Astrocyte of the spinal cord (primary cell): ENCODE measurements at places on chromosomes 11 and 22.

DNA sequence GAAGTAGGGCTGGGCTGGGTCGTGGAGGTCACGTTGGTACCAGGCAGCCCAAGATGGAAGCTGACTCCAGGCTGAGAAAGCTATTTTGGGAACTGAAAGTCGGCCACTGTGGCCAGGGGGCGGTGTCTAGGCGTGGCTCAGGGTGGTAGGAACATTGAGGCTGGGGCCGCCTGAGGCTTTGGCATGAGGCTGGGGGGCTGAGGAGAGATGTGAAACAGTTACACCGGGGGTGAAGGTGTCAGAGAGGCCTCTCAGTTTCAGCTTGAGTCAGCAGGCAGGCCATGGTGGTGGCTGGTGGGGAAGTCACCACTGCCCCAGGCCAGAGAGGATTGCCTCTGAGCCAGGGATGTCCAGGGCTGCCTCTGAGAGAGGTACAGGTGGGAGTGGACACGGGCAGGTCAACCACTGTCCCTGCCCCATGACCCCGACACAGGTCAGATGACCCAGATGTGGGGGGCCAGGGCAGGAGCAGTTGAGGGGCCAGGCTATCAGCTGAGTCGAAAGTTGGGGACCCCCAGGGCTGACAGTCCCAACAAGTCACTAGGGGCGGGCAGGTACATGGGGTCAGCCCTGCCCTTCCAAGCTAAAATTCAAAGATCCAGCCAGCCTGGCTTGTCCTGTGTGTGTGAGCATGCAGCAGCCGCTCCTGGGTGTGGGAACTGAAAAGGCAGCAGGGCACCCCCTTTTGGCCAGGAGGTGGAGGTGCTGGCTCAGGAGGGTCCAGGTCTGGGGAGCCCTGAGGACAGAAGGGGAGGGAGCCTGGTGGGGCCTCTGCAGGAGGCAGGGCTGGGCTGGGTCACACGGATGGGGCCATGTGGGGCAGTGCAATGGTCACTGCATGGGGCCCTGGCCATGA lies 7.2 kb downstream of the KCNK7 start:
- DNase-seq = peak; percentile 51

GRCh38 chr11:44694443-44694842 lies 32.3 kb upstream of the TSPAN18 start:
- DNase-seq = no peak

DNA sequence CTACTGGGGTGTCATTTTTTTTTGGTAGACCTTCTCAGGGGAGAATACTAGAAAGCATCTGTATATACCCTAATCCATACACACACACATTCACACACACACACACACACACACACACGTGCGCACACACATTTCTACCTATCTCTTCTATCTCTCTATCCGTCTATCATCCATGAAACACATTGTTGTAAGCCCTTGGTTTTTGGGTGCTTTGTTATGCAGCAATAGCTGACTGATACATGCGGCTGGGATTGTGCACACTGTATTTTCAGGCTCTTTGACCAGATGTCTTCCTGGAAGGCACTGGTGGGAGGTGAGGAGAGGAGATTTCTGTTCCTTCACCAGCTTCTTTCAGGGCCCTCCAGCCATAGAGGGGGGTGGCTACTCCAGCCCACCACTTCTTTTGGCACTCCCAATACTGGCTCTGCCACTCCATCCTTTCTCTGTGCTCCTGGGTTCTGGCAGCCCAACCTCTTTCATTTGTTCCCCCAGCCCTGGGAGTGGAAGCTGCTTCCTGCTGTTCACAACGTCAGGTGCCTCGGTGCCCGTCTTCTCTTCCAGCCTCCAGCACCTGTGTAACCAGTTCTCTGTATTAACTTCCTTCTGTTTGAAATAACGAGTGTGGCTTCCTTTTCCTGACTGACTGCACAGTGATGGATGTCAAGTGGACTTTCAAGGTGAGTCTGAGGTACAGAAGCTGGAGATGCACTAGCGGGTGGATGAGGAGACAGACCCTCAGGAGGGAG lies 12.4 kb upstream of the MUC2 start:
- DNase-seq = no peak

DNA sequence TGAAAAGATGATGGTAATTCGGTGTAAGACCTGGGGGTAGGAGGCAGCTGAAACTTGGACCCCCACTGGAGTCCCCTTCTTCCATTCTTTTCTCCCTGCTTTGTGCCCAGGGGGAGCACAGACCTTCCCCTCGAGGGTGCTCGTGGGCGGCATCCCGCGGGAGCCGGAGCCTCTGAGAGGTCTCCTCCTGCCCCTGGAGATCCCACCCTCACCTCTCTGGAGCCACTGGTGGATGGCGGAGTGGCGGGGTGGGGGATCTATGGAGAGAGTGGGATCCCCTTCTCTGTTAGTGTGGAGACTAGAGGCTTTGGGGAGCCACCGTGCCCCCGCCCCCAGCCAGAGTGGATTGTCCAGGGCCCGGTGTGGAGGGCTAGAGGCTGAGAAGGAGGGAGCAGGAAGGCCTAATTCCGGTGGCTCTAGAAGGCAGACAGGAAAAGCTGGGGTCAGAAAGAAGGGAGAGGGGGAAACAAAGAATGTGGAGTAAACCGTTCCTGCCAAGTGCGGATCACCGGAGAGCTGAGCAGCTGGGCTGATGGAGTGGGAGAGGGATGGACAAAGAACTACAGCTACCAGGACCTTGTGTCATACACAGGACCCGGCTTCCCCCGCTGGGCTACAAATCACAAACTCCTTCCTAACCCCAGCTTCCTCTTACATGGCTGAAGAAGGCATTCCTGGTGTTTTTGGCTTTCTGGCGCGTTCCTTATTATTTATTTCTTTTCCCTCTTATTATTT lies 41.9 kb downstream of the KCNJ1 start:
- DNase-seq = no peak

DNA sequence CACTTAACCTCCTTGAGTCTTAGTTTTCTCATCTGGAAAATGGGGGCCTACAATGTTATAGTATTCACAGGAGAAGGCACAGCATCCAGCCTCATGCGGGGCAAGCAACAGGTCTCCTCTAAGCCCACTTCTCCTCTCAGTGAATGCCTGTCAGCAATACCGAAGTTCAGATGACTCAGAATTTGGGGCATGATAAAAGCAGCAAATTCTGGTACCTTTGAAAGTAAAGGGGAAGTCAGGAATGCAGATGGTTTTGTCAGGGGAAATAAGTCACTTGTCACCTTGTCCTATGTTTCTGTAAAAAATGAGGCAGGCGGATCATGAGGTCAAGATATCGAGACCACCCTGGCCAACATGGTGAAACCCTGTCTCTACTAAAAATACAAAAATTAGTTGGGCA lies 350.2 kb downstream of the LARGE1 start:
- no peak for DNase-seq

DNA sequence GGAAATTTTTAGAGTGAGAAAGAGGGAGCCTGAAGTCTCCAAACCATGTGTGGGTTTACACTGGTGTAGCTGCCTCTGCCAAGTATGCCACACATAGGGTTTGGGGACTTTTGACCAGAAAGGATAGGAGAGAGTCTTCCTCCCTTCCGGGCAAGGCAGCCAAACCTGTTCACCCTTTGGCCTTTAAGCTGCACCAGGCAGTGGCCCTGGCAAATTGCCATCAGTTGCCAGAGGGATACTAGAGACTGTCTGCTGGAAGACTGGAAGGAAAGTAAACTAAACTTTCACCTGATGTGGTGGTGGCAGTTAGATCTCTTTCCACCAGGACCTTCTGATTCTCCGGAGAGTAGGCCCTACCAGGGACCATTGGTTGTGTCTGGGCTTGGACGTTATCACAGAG lies 1263.2 kb downstream of the FAM181B start:
- no peak for DNase-seq

DNA sequence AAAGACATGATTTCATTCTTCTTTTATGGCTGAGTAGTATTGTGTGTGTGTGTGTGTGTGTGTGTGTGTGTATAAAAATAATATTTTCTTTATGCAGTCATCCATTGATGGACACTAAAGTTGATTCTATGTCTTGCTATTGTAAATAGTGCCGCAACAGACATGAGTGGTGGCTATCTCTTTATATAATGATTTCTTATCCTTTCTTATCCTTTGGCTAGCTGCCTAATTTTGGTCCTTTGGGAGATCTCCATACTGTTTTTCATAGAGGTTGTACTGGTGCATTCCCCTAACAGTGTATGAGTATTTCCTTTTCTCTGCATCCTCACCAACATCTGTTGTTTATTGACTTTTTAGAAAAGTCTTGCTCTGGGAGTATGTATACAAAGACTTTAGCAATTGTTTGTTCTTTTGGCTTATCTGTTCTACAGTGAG lies 107.0 kb downstream of the STIM1 start:
- peak; percentile 56 for DNase-seq

DNA sequence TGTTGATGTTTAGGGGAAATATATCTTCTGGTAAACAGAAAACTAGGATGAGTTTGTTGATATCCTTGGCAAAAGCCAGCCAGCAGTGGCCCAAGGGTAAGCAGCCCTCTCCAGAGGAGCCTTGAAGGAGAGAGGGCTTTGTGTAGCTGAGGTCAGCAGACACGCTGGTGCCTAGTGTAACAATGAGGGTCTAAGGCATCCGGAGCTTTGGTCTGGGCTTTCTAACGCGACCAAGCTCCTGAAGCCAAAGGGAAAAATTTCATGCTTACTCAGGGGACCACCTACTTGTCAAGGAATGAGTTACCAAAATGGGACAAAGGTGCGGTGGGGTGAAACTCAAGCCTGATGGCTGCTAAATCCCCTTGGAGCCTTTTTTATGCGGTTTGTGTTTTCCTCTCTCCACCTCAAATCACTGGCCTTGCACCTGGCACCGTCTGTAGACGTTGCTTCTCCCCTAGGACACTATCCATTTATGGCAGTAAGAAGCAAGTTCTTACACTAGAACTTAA lies 134.9 kb downstream of the DBX1 start:
- DNase-seq = no peak

DNA sequence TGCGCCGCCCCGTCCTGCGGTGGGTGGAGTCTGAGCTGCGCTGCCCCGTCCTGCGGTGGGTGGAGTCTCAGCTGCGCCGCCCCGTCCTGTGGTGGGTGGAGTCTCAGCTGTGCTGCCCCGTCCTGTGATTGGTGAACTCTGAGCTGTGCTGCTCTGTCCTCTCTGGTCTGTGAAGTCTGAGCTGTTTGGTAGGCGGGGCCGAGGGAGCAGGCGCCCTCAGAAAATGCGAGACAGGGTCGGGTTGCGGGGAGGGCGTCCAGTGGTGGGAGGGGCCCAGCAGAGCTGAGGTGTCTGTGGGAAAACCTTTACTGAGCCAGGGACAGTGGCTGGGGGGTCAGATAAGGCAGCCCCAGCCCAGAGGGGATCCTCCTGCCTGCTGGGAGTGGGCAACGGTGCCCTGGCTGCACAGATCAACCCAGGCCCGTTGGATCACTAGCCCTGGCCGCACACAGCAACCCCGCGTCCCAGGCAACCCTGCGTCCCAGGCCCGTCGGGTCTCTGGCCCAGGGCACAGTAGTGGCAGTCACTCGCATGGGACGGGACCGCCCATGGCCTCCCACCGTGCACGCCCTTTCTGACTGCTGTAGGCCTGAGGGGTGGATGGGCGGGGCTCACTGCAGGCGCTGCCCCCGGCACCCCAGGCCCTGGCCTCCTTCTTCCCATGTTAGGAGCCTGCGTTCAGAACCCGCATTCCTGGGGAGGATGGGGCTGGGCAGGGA lies 22.8 kb downstream of the BRSK2 start:
- no peak for DNase-seq

GRCh38 chr22:35064664-35065063 lies 1.3 kb upstream of the ISX start:
- DNase-seq = no peak

DNA sequence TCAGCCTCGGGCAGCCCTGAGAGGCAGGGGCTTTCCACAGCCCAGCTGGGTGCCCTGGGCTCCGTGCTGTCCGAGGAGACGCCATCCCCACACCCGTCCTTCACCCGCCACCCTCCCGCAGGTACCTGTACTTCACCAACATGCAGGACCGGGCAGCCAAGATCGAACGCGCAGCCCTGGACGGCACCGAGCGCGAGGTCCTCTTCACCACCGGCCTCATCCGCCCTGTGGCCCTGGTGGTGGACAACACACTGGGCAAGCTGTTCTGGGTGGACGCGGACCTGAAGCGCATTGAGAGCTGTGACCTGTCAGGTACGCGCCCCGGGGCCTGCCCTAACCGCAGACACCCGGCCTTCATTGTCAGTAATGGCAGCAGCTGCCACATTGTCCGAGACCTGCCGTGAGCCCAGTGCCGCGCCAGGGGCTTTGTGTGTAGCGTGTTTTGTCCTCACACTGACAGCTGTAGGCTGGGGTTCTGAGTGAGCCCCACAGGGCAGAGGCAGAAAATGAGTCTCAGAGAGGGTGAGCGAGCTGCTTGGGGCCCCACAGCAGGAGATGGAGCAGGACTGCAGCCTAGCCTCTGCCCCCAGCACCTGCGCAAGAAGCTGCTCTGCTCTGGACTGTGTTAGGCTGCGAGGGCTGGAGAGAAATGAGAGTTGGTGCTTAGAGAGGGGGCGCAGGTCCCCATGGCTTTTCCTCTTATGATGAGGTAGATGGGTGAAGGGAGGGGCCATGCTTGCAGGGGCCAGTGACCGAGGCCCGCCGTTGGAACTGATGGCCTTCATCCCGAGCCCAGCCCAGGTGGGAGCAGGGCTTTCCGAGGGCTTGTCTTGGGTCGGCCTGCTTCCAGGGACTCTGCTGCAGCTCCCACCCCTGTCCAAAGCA lies 35.3 kb upstream of the PPP6R3 start:
- DNase-seq = no peak

GRCh38 chr11:67027483-67027930 lies 4.6 kb downstream of the SYT12 start:
- DNase-seq = no peak

- DNase-seq = peak; percentile 65
These were observed 122.6 kb upstream of the SORL1-AS1 start for GRCh38 chr11:121575250-121575962.

GRCh38 chr11:109858152-109858551 lies 235.0 kb upstream of the ZC3H12C start:
- no peak for DNase-seq

DNA sequence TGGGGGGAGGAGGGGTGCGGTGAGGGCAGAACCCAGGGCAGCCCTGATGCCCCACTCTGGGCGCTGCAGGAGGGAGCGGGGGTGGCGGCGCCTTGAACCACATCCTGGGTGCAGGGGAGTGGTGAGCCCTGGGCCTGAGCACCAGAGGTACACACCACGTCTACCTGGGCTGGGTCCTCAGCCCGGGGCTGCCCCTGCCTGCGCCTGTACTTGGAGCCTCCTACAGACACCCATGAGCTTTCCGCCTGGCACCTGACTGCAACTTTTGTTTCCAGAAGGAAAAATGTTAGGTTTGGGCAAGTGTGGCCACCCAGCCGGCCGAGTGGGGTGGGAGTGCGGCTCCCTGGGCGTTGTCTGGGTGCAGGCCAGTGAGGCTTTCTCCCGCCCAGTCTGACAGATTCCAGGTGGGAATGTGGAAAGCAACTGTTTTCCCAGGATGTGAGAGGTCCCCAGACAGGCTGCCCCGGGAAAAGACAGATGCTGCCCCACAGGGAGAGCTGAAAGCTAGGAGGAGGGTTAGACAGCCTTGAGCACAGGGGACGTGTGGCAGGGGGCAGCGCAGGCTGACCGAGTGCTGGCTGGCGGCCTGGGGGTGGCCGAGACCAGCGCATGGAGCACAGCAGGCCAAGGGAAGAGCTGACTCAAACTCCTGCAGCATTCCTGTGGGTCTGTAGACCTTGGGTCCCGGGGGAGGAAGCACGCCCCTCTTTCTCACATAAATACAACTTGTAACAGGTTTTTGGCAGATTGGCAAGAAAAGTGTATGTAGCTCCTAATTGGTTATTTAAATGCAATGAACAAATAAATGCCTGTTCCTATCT lies 44.1 kb downstream of the GNB1L start:
- peak; percentile 89 for DNase-seq

- peak; percentile 47 for DNase-seq
These were observed 70.2 kb downstream of the DBX1 start for GRCh38 chr11:20089796-20090653.
